ENCODE measurements at places on chromosomes 5 and 9. TPM values are rescaled to one million over a fixed set of nuclear protein-coding genes. Genes with fewer than 3 reads are reported as not detected.

GRCh38 chr9:76766126-76766525 lies 1.9 kb downstream of the PCA3 start:
- no peak for DNase-seq

DNA sequence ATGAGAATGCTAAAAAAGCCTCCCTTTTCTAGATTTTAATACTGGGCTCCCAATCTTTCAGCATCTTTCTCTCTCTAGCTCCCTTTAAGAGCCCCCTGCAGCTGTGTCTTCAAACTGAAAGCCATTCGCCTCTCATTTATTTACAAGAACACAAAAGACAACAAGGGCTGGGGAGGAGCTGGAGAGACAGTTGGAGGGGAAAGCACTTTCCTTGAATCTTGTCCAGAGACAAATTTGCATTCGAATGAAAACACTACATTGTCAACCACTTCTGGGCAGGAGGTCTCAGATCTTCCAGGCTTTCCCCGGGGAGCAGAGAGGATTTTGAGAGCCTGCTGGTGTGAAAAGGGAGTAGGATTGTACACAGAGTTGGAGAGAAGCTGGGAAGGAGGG lies 518.3 kb downstream of the CTNND2 start:
- no peak for DNase-seq

Gene ANKRD20A1
- total RNA-seq, result not detected

Gene SPINK7
- not detected for total RNA-seq
